AG08396 (cell line): ENCODE measurements at places on chromosomes 7 and 10.

GRCh38 chr10:90960355-90960814 lies 39.5 kb upstream of the ANKRD1 start:
- DNase-seq, result peak; percentile 54

DNA sequence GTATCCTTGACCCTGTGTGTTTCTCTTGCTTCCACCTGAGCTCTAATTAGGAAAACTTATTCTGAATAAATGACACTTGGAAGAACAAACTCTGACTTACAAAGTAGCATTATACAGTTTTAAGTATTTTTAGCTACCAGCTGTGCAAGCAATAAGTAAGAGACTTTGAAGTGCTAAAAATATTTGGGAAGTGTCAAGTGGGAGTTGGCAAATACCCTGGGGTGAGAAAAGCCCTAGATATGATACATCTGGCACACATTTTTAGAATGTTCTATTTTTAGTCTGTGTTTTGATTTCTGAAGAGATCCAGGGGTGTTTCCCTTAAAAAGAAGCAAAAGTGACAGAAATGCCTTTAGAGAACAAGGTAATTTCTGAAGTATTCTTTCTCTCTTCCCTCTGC lies 132.7 kb upstream of the TEX47 start:
- no peak for DNase-seq

DNA sequence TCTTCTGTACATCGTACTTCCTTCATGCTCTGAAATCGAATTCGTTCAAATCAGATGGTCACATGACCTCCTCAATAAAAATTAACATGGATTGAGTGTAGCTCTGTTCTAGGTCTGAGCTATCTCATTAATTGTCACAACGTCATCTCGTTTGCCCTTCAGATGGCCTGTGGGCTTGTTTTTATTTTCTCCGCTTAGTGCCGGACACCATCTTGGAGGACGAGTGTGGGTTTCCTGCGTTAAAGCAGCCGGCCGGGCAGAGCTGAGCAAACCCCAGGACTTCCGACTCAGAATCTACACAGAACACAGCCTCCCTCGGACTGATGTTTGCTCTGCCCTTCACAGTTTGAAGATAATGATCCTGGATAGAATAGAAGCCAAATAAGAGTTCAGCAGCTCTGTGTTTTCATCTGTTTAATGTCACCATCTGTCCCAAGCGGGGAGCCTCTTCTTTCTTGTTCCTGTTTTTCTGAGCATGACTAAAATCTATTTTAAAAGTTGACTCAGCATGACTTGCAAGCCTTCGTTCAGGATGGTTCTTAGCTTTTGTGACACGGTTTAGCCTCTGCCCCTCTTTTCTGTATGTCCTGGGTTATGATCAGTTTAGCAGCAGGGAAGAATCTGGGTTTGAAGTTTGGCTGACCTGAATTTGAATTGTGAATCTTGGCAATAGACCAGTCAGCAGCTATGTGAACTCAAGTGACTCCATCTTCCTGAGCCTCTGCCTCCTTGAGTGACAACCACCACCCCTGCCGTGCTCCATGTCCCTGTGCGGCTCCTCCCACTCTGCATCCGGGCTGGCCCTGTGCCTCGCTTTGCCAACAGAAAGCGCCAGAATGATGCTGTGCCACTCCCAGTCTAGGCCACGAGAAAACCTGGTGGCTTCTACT lies 30.6 kb upstream of the GALNTL5 start:
- DNase-seq, result no peak

GRCh38 chr10:62618576-62619412 lies 185.7 kb upstream of the ADO start:
- peak; percentile 66 for DNase-seq

DNA sequence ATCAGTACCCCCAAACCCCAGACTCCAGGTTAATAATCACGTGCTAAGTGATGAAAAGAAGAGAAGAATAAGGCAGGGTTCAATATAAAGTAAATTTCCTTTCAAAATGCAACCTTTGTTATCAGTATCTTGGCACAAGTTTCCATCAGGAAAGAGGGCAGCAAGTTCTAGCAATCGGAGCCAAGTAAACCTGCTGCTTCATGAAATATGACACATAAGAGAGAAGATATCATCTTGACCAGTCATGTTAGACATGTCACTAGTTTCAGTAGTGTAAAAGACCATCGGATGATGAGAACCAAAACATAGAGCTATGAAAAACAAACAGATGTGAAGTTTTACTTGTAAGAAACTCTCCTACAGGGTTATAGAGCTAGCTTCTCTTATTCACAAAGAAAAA lies 44.0 kb downstream of the AASS start:
- no peak for DNase-seq

- no peak for DNase-seq
These were observed 25.2 kb downstream of the ARL5B start for GRCh38 chr10:18684416-18684815.

DNA sequence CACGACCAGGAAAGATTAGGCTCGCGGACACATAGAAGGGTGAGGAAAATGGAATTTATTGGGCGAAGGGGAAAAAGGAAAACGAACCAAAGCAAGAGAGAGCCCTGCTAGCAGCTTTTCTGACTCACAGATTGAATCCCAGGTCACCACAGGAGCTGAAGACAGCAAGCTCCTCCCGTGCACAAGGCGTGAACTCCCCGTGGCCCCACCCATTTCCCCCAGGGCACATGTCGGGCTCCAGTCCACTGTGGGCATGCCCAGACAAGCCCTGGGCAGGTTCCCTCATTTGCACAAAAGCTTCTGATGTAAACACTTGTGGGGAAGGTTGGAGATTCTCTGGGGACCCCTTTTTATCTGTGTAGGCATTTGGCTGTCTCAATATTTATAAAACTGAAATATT lies 582.4 kb downstream of the SUGCT start:
- DNase-seq, result peak; percentile 17

DNA sequence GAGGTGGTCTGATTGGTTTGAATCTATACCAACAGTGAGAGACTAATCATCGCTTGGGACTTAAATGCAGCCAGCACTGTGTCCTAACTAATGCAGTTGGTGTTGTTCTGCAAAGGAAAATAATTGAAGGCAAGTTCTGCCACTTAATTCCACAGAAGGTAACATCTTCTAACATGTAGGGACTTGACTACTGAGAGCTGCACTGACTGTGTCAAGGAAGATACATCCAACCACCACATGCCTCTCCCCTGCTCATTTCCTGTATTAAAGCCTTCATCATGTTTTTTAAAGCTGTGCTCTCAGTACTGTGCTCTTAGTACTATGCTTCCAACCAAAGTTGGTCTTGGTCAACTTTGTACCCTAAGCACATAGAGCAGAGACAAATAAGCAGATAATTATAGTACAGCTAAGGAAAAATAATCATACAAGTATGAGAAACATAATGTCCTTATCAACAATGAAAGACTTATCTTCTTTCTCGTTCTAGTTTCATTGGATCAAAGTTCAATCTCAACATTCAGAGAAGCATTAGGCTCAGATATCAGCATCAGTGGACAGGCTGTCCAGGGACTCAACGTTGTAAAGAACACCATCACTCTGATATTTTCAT lies 2.8 kb upstream of the CYP3A4 start:
- DNase-seq, result no peak

DNA sequence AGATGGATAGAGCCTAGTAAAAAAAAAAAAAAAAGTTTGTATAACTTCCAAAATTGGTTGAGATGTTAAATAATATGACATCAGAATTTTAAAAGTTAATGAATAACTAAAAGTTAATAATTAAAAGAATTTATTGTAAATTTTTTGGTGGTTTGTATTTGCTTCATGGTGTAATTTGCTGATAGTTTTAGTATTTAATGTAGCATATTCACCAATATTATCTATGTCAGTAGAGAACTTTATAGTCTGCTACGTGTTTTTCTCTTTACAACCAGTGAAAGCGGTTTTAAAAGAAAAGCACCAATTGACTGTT lies 51.8 kb upstream of the STEAP4 start:
- DNase-seq, result no peak

- DNase-seq, result no peak
These were observed 143.7 kb upstream of the RNF32 start for GRCh38 chr7:156496865-156497264.

DNA sequence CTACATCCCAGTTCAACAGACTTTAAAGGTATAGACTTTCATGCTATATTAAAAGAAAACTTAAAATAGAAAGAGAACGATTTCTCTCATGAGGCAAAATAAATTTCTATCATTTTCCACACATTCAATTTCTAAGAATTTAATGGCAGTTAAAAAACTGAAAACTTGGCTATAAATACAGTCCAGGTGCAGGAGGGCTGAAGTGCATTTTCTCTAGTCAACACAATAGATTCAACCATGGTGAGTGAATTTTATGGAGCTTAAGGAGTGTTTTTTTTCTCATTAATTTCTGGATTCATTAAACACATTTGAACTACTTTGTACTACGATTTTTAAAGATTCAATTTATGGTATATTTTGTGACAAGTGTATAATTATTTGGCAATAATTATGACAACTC lies 240.8 kb upstream of the SLC26A5 start:
- DNase-seq, result no peak

DNA sequence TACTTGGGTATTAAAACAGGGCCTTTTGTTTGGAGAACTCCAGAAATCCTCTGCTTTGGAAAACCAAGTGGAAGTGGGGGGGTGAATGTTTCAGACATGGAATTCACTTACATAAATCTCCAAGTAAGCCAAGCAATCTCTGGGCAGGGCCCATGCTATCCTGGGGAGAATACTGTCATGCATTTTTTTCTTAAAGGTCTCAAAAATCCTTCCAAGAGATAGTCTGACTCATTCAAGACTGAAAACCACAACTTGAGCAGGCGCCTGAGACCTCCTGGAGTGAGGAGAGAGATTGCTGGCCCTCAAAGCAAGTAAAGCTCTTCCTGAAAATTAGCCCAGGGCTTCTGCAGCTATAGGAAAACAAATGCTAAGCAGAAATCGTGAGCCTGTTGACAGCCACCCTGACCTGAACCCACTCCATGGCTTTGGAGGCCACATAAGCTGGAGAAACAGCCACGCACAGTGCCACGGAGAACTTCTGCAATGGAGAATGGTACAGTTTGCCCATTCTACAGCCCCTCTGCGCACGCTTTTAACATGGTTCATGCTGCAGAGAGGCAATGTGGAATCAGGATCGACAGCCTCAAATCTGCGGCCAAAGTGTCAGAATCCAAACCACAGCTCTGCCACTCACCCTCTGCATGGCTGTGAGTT lies 203.1 kb upstream of the AUTS2 start:
- DNase-seq, result peak; percentile 10

DNA sequence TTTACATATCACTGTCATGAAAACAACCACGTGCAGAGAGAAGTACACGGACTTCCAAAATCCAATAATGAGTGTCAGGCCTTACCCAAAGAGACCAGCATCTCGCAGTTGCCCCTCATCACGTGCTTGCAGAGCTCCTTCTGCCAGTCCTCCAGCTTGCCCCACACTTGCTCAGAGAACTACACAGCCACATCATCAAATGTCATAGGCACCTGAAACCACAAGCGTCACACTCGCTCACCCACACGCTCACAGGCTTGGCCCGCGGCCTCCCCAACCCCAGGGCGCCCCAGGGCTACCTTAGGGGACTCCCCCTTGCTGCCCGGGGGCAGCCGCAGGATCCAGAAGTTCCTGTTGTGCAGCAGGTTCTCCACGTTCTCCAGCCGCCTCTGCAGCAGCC lies 123.4 kb upstream of the ZNF746 start:
- DNase-seq, result no peak
